ENCODE measurements at places on chromosomes 12 and 14.

GRCh38 chr14:24145219-24145618 lies 1.2 kb downstream of the PSME2 start:
- DNase-seq = no peak

DNA sequence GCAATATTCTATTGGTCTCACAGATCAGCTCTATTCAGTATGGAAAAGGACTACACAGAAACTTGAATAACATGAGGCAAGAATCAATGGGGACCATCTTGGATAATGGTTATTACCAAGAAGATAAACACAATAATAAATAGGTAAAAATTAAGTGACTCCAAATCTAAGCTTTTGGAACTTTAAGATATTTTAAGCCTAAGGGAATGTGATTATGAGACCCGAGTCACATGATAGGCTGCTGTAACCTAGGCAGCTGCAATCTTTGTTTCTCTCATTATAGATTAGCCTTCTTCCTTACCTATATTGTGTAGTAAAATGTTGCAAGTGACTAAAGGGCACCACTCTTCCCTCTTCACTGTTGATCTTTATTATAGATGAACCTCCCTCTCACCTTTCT lies 121.9 kb downstream of the SYT10 start:
- no peak for DNase-seq

- DNase-seq = no peak
Observed at GRCh38 chr12:71871116-71871515, 31.6 kb downstream of the TBC1D15 start.

GRCh38 chr12:106243620-106244019 lies 4.2 kb downstream of the CKAP4 start:
- no peak for DNase-seq

DNA sequence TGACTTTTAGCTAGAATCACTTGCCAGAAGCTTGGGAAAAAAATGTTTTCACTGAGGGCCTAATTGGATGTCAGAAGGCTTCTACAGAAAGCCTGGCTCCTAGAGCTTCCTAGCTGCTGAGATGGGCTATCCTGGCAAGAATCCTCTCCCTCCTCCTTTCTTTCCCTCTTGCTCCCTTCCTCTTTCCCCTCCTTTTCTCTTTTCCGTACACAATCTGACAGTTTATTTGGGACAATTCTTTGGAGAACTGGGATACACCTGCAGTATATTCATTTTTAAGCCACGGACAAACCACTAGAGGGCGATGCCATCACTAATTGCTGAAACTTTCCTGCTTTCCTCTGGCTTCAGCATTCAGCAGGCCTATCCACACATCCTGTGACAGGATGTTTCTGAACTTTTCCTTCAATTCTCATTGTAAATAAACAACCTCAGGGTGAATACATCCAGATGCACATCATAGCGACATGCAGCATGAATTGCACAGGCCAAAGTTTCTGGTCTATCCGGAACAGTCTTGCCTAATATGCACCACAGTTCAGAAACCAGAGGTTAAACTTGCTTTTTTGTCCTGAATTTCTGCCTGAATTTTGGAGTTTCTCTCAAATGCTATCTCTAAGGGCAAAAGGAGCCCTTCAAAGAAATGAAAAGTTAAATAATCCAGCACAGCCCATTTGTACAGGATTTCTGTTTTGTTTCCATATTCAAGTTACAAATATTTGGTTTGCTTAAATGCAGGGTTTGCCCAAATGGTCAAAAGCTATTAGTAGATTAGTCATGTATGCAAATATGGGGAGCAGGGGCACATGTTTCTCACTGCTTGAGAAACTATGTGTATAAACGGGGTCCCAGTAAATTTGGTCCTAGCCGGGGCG lies 142.8 kb downstream of the PAWR start:
- DNase-seq = peak; percentile 79

DNA sequence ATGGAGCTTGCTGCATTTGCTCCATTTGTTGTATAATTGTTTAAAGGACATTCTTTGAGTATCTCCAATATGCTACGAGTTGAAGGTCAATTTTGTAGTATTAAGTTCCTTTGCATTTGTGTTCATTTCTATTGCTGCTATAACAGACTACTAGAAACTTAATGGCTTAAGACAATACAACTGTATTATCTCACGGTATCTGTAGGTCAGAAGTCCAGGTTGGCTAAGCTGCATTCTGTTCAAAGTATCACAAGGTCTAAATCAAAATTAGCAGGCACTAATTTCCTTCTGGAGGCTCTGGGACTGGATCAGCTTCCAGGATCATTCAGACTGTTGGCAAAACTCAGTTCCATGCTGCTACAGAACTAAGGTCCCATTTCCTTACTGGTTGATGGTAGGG lies 340.6 kb downstream of the GXYLT1 start:
- DNase-seq = no peak

- no peak for DNase-seq
Observed at GRCh38 chr14:25750436-25750835, 700.5 kb upstream of the STXBP6 start.

GRCh38 chr12:52141306-52141705 lies 50.5 kb downstream of the KRT80 start:
- DNase-seq = no peak

- DNase-seq = no peak
Observed at GRCh38 chr12:117494833-117495655, 133.6 kb upstream of the NOS1 start.

- DNase-seq = no peak
Observed at GRCh38 chr14:89521988-89522387, 105.0 kb upstream of the FOXN3 start.

DNA sequence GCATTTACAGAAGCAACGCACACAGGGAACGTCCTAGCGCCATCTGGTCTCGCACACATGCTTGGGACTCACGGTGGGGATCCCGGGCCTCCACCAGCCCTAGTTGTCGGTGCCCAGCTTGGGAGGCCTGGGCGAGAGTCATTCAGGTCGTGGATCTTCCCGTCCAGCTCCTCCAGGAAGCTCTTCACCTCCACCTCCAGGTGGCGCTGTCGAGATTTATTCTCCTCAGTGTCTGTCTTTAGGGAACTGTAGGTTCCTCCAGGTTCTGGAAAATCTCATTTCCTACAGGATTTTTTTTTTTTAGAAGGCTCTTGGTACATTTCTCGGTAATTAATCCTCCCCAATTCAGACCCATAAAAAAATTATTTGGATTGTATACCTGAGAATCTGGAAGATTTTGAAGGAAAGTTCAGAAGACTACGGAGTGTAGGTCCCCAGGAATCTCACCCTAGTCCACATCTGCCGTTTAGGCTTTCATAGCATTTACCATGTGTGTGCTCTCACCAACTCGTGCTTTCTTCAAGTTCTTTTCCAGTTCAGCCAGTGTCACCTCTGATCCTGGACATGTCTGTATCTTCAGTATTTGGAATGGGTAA lies 910.0 kb downstream of the TMEM121 start:
- DNase-seq = no peak

GRCh38 chr12:65881348-65881961 lies 57.2 kb downstream of the HMGA2 start:
- DNase-seq = no peak

DNA sequence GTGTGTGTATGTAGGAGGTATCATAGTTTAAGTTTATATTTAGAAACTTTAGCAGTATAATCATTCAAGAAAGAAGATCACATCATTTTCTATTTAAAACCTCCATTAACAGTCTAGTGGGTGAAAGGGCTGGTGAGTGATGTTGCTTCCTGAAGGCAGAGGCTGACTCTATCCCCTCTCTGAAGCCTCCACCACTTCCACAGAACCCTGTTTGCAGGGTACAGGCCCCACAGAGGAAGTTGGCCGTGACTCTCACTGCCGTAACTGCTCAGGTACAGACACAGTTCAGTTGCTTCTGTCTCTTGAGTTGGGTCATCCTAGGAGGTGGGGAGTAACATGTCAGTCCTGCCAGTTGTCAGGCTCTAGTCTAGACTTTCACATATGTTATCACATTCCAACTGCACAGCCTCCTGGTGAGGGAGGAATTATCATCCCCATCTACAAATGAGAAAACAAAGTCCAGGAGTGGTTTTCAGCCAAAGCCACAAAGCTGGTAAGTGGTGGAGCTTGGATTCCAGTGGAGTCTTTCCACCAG lies 31.5 kb downstream of the CFL2 start:
- no peak for DNase-seq

- no peak for DNase-seq
Observed at GRCh38 chr14:62667421-62667914, 377.8 kb downstream of the KCNH5 start.

DNA sequence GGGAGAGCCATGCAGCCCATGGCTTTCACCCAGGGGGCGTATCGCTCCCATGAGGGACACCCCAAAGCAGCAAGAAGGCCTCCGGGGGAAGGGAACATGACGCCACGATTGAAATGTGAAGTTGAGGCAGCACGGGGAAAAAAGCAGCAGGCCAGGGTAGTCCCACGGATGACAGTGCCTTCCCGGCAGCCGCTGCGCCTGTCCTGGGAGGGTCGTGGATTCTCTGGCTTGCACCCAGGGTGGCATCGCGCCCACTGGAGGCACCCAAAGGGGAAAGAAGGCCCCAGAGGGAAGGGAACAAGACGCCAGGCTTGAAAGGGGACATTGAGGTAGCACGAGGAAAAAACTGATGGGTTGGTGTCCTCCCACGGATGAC lies 161.6 kb upstream of the ALG10B start:
- DNase-seq = no peak

DNA sequence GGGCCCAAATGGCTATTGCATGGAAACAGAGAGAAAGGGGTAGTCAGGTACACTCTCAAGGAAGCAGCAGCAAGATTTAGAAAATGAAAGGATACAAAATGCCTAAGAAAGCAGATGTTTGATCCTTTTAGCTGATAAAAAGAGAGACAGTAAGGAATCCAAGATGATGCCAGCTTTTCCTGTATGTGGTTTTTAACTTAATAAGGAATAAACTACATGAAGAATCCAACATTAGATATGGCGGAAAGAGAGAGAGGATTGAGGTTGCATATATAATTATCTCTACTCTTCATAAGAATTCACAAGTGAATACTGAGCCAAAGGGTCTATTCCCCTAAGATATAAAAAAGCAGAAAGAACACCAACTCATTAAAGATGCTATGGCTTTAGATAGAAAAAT lies 11.6 kb downstream of the TMED10 start:
- no peak for DNase-seq

GRCh38 chr14:85063747-85064146 lies 466.2 kb upstream of the FLRT2 start:
- DNase-seq = no peak

GRCh38 chr14:29156096-29156495 lies 389.5 kb downstream of the FOXG1 start:
- DNase-seq = no peak

DNA sequence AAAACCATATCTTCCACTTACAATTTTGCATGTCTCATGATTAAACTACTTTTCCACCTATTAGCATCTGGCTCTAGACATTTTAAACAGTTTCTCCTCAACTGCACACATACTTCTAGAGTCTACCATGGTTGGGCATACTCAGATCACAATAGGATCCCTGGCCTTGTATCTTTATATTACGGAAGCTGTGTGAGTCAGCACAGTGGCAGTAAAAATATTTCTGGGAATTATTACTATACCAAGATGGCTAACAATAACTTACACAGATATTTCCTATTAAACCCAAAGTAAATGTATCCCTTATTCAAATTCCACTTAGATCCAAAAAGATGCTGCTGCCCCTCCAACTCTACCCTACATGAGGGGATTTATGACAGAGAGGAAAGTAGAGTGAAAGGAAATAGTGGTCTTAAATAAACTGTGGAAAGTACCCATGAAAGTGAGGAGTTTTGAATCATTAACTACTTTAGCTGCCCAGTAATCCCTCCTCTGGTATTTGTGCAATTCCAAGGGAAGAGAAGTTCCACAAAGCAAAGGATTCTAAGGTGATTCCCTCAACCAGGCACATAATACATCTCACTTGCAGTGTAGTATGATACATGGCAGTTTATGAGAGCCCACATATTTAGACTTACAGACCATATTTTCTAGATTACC lies 14.0 kb upstream of the CPSF6 start:
- no peak for DNase-seq

DNA sequence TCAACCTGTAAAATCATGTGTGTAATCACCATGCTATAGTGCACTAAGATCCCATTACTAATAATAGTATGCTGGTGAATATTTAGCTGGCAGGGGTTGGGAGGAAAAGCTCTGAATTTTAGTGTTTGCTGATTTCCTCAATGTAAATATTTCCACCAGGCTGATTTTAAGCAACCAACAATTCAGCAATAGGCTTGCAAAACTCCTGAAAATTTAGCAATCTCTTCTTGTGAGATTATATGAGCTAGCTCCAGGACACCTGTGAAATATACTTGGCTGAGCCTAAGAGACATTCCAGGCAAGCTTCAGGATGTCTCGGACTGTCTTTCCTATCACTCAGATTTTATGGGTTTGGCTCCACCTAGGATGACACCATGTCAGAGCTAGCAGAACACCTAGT lies 106.9 kb upstream of the ANO4 start:
- no peak for DNase-seq

DNA sequence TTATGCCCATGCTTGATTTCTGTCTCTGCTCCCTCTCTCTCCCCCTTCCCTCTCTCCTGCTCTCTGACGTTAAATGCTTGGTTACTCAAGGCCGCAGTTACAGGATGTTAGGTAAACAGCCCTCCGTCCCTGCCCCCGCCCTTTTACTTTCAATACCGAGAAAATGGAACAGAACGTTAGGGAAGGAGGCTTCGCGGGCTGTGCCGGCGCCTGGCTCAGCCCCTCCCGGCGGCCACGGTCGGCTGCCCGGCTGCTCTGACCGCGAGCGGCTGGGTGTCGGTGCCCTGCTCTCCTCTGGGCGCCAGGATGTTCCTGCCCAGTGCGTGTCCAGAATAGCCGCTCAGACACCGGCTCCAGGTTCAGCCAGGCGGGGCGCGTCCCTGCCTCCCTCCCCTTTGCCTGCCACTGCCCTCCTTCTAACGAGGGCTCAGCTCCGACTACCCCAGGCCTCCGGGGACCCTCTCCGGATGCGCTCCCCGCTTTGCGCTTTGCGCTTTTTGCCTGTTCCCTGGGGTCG lies 166.1 kb downstream of the ADCK1 start:
- no peak for DNase-seq

- DNase-seq = no peak
Observed at GRCh38 chr12:12392413-12392812, 35.5 kb downstream of the BORCS5 start.

GRCh38 chr12:27913999-27914614 lies 58.4 kb downstream of the PTHLH start:
- DNase-seq = no peak

DNA sequence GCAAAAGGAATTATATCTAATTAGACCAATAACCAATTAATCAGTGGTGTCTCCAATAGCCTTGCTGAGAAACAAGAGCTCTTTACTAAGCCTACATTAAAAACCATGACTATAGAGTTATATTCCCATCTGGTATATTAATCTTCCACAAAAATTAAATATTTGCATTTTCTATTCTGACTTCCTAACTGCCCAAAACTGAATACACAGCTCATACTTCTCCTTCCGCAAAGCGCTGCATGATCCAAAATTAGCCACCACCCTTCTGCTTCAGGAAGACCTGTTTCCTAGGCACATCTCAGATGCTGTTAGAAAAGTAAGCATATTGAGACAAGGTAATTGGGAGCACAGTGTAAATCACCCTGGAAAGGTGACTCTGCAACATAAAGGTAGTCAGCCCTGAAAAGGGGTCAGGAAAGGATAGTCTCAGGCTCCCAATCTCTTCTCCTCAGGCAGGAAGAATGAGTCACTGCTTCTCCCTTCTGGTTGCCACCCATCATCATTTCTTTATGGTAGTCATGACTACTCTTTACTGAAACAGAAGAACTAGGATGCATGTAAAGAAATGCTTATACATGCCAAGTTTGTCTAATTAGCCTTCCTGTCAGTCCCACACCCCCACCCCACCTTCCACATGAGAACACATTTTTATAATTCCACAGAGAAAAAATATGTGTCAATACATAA lies 54.3 kb downstream of the PLCZ1 start:
- DNase-seq = no peak

- DNase-seq = no peak
Observed at GRCh38 chr14:34379816-34380470, 82.1 kb downstream of the SPTSSA start.

All from HFF-Myc (cell line).